CD4-positive, alpha-beta T cell treated with Interferon alpha-2 for 1 hour (primary cell): ENCODE measurements at places on chromosomes 12 and 14.
A peak's percentile ranks its signal among the peaks of the same experiment; 100 is the strongest.

DNA sequence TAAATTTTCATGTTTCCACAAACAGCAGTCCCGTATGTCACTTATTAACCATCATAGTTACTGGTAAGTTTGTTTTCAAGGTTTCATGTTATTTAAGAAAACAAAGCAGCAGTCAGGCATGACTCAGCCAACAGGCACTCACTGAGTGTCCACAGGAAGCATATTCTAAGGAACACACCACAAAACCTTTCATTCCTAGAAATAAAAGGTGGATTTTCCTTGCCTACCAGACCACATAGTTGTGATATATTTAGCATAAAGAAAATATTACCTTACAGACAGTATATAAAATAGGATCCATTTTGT lies 143.3 kb upstream of the AVPR1A start:
- no peak for DNase-seq

DNA sequence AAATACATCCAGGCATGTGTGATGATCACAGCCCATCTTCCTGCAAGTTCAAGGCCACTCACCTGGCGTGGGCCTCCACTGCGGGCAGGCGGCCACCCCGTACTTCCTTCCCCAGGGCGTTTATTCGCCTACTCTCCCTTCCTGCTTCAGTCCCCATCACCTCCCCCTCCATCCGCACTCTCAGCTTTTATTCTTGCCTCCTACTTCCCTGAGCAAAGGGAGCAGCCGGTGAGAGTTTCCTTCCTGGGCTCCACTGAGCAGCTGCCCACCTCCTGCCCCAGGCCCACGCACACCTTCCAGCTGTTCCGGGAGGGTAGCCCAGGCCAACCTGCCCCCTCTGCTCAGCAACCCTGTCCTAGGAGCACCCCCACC lies 4.1 kb downstream of the CYP46A1 start:
- DNase-seq: no peak

GRCh38 chr12:6042446-6042845 lies 82.0 kb downstream of the VWF start:
- DNase-seq: no peak

DNA sequence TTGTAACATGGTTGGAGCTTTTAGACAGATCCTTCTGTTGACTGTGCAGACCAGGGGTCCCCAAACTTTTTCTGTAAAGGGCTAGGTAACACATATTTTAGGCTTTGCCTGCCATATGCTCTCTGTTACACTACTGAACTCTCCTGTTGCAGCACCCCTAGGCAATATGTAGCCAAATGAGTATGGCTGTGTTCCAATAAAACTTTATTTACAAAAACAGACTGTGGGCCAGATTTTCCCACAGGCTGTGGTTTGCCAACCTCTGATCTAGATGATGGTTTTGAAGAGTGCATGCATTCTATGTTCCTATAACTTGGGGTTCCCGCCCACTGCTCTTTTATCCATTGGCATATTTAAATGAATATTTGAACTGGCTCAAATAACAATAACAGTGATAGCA lies 180.3 kb upstream of the VASH1 start:
- DNase-seq: no peak

- no peak for DNase-seq
Measured at GRCh38 chr12:126944684-126945083, 1322.3 kb upstream of the TMEM132C start.

- DNase-seq: no peak
Measured at GRCh38 chr12:39975374-39975918, 130.4 kb downstream of the SLC2A13 start.

DNA sequence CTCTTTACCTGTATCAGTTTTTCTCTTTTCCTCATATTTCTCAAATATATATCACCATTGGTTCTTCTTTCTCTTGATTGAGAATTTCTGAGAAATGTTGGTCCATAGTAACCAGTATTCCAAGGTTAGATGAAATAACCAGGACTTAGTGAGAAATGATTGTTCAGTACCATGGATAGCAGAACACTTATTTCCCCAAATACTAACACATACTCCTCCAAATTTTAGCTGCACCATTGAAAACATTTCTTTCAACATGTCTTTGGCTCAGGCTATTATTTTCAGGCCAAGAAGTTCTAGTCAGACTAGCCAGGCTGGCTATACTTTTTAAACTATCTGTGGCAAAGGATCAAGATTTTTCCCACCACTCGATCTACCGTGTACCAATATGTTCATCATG lies 113.3 kb downstream of the PTPRO start:
- no peak for DNase-seq

DNA sequence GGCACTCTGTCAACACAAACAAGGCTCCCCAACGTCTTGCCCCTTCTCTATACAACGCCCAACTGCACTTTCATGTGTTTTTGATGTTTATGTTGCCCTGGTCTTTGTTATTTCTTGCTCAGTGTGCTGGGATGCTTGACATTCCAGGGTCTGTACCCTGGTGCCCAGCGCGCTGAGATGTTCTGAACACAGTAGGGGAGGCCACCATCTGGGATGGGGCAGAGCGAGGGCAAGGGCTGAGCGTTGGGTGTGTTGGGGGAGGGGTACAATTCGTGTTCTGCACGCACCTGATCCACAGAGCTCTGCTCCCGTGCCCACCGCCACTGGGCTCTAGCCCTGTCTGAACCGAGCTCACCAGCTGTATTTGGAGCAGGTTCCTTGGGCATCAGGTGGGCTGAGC lies 52.9 kb downstream of the ISCA2 start:
- DNase-seq: no peak

- no peak for DNase-seq
Measured at GRCh38 chr14:90095096-90095495, 33.3 kb downstream of the KCNK13 start.

- DNase-seq: peak; percentile 50
Measured at GRCh38 chr12:52045794-52046199, 5.4 kb upstream of the NR4A1 start.

DNA sequence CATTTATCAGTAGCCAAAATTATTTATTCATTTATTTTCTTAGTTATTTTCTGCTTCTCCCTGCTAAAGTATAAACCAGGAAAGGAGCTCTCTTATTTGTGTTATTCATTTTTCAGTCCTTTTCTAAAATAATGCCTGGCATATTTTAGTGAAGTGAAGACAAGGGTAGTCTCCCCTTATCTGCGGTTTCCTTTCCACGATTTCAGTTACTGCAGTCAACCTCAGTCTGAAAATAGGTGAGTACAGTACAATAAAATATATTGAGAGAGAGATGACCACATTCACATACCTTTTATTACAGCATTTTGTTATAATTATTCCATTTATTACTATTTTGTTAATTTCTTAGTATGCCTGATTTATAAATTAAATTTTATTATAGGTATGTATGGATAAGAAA lies 57.6 kb downstream of the GPR137C start:
- DNase-seq: no peak

DNA sequence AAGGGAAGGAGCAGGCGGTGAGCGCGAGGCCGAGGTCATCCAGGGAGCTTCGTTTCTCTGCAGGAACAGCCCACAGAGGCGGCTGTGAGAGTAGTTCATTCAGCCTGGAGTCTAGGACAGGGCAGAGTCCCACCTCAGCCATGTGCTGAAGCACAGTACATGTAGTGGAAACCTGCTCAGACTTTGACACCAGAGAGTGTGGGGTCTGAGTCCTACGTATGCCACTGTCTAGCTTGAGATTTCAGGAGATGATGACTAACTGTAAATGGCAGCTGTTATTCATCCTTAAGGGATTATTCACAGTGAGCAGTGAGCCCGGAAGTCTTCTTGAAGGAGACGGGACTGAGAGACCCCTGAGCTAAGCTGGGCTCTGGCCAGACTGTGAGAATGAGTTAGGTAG lies 938 bp upstream of the SLC6A13 start:
- DNase-seq: no peak

DNA sequence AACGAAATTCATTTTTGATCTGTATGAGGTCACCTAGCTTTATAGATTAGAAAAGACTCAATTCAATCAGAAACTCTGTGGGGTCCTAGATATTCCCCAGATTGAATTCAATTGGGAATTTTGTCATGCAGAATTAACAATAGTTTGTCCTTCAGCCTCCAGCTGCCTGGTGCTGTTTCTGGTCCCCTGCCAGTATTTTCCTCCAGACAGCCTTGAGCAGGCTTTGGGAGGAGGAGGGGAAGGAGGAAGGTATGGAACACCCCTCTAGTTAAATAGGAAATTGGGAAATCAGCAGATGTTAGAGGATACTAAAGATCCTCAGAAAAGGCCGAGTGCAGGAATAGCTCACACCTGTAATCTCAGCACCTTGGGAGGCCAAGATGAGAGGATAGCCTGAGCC lies 10.6 kb downstream of the GRIP1 start:
- DNase-seq: no peak

- peak; percentile 63 for DNase-seq
Measured at GRCh38 chr14:103910262-103910935, 17.9 kb upstream of the TDRD9 start.

GRCh38 chr14:70789361-70789760 lies 20.0 kb downstream of the MAP3K9 start:
- no peak for DNase-seq

- no peak for DNase-seq
Measured at GRCh38 chr14:85529803-85530574, at the start of gene FLRT2. FLRT2 (plus strand) TSS chr14:85530144; CDS start chr14:85621515, 91,371 bp downstream.

GRCh38 chr14:37753459-37753858 lies 158.0 kb downstream of the TTC6 start:
- DNase-seq: no peak

DNA sequence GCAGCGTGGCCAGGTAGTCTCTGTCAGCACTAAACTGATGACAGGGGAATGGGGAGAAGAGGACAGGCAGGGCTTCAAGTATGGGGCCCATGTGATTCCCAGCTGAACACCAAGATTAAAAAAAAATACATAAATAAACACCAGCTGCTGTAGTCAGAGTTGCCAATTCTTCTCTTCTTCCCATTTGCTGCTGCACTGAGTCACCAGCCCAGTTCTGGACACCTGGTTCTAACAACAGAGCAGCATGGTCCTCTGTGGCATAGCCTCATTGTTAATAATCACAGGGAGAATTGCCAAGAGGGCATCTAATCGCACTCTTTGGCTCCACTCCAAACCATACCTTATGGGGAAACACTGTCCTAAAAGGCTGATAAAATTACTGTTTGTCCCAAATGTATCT lies 15.1 kb downstream of the PPM1H start:
- no peak for DNase-seq

DNA sequence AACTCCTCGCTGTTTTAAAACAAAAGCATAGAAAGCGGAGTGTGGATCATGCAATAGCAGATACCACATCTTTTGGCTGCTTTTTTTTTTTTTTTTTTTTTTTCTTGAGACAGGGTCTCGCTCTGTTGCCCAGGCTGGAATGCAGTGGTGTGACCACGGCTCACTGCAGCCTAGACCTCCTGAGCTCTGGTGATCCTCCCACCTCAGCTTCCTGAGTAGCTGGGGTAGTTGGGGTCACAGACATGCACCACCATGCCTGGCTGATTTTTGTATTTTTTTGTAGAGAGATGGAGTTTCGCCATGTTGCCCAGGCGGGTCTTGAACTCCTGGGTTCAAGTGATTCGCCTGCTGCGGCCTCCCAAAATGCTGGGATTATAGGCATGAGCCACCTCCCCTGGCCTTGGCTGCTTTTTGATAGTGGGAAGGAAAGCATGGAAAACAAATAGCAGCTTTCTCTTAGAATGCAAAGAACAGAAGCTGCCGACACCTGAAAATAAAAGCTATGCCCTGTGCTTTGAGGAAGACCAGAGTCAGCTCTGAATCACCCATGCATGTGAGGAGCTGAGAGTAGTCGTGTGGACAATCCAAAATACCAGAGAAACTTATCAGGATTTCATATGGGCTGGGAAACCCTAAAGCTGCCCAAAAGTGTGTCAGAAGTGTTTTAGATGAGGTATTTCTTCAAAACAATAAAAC lies 3.6 kb upstream of the ELK3 start:
- no peak for DNase-seq

- DNase-seq: no peak
Measured at GRCh38 chr12:18414671-18415070, 153.4 kb downstream of the PIK3C2G start.

DNA sequence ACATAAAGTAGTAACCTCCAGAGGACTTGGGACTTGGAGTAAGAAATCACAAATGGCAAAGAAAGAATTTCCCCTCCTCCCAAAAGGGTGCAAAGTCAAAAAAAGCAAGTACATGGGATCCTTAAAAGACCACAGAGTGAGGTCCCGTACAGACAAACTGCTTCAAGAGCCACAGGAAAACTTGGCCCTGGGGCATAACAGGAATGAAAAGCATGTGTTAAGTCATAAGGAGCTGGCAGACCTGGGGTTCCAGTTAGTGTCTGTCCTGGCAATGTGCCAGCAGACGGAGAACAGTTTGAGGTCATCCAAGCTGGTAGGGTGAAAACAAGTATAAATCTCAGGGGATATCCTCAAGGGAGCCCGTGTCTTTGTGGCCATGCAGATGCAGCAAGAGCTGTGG lies 73.2 kb downstream of the HSD17B6 start:
- DNase-seq: no peak

DNA sequence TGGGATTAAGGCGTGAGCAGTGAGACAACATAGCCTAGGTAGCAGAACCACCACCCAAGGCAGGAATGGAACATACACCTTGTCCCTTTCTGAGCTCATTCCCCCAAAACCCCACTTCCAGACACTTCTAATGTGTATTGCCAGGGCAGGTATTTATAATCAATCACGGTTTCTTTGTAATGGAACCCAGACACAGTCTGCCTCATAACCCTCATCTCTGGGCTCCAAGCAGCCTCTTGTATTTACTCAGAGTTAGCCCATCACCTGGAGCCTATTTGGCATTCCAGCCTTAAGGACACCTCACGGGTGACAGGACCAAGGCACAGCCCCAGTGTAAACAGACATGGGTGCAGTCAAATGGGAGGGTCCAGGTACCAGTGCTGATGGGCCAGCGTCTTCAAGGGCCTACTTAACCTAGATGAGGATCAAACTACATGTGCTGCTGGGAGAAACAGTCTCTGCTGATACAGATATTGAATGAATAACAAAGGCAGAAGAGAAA lies 2.5 kb upstream of the HIGD1C start:
- no peak for DNase-seq

DNA sequence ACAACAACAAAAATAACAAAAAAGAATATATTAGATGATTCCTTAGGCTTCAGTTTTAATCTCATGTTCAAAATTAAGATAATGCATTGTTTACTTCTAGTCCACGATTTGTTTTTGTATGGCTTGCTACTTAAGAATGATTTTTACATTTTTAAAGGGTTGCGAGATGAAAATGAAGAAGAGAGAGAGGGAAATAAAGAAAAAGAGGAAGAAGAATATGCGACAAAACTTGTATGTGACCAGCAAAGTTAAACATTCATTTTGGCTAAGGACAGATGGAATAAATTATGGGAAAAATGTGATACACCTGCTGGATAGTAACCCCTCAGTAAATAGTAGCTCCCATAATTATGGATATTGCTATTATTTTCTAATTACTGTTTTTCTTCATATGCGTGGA lies 1.2 kb upstream of the GIT2 start:
- no peak for DNase-seq
